ENCODE measurements at places on chromosomes 5 and 9.
A peak's percentile ranks its signal among the peaks of the same experiment; 100 is the strongest.

DNA sequence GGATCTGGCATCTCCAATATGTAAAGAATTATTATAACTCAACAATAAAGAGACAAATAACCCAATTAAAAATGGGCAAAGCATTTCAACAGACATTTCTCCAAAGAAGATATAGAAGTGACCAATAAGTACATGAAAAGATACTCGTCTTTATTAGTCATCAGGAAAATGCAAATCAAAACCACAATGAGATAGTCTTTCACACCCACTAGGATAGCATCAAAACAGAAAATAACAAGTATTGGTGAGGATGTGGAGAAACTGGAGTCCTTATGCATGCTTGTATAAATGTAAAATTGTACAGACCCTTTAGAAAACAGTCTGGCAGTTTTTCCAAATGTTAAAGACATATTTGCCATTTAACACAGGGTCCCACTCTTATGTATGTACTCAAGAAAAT, 39.1 kb upstream of the ITGA1 start:
- H3K27ac ChIP-seq = peak overlapping the region; percentile 23
- no peaks in the 10 kb centered on the region for H3K27me3 ChIP-seq
- no peak overlapping the region for H3K4me3 ChIP-seq
- no peaks in the 10 kb centered on the region for H3K36me3 ChIP-seq

GRCh38 chr5:14284392-14285148, 141.4 kb downstream of the TRIO start:
- no peak overlapping the region for H3K4me3 ChIP-seq
- H3K4me1 ChIP-seq = peaks cover 5% of the 10 kb centered on the region
- H3K36me3 ChIP-seq = no peaks in the 10 kb centered on the region

- no peaks in the 10 kb centered on the region for H3K27me3 ChIP-seq
- H3K4me1 ChIP-seq = no peaks in the 10 kb centered on the region
- H3K36me3 ChIP-seq = no peaks in the 10 kb centered on the region
- H3K4me3 ChIP-seq = no peak overlapping the region
- DNase-seq = no peak
- no peak overlapping the region for H3K27ac ChIP-seq
Measured at GRCh38 chr5:4907571-4907970, 232.6 kb upstream of the ADAMTS16 start.

- no peaks in the 10 kb centered on the region for H3K36me3 ChIP-seq
- H3K27me3 ChIP-seq = peaks cover under 1% of the 10 kb centered on the region
- peak; percentile 75 for DNase-seq
- peak overlapping the region; percentile 18 for H3K27ac ChIP-seq
Measured at GRCh38 chr9:133023117-133023890, 7.5 kb upstream of the GTF3C5 start.

DNA sequence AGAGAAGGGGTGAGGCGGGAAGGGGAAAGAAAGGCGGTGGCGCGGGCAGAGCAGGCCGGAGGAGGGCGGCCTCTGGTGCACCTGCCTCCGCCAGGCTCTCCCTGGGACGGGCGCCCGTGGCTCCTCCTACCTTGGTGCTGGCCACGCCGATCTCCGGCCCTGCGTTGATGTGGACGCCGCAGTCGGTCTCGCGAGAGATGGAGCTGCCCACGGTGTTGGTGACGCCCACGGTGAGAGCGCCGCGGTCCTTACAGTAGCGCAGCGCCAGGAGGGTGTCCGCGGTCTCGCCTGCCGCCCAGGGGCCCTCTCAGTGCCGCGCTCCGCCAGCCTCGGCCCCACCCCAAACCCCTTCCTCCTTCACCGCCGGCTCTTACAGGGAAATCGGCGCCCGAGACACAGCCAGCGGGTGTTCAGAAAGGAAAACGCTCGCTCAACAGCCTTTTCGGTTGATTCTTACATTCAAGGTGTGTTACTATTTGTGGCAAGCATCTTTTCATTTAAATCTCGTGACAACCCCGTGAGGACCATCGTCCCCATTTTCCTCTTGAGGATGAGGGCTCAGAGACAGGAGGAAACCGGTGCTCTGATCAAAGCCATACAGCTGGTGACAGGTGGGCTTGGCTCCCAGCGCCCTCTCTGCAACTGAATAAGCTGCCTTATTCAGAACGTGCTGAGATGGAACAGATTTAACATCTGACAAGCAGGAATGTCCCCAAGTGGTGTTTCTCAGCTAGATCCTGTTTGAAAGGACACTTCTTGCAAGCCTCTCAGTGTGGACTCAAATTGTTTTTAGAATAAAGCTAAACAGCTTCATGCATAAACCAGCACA, 22.0 kb upstream of the MAPK9 start:
- H3K27me3 ChIP-seq = peaks cover 6% of the 10 kb centered on the region
- DNase-seq = peak; percentile 54
- H3K27ac ChIP-seq = no peak overlapping the region
- H3K4me3 ChIP-seq = peak overlapping the region; percentile 46
- no peaks in the 10 kb centered on the region for H3K36me3 ChIP-seq

- H3K27me3 ChIP-seq = no peaks in the 10 kb centered on the region
- DNase-seq = no peak
- no peaks in the 10 kb centered on the region for H3K4me1 ChIP-seq
- H3K27ac ChIP-seq = no peak overlapping the region
- no peaks in the 10 kb centered on the region for H3K36me3 ChIP-seq
Measured at GRCh38 chr9:94928691-94929368, 202.3 kb downstream of the AOPEP start.

GRCh38 chr9:14170392-14170931, 143.5 kb downstream of the NFIB start:
- no peaks in the 10 kb centered on the region for H3K36me3 ChIP-seq
- no peaks in the 10 kb centered on the region for H3K4me1 ChIP-seq
- H3K4me3 ChIP-seq = no peak overlapping the region
- no peaks in the 10 kb centered on the region for H3K27me3 ChIP-seq
- DNase-seq = no peak
- H3K27ac ChIP-seq = no peak overlapping the region
